Fibroblast of mammary gland (primary cell): ENCODE measurements at places on chromosomes 7 and 10.

GRCh38 chr10:97277551-97277950 lies 14.9 kb downstream of the ARHGAP19 start:
- DNase-seq, result no peak

- DNase-seq, result no peak
These were observed 75.3 kb downstream of the TMEM168 start for GRCh38 chr7:112714917-112715316.

GRCh38 chr7:146956321-146956720 lies 839.7 kb downstream of the CNTNAP2 start:
- no peak for DNase-seq

- DNase-seq, result peak; percentile 24
These were observed 175.4 kb downstream of the AUTS2 start for GRCh38 chr7:69773535-69774225.

GRCh38 chr10:122388287-122388997 lies 13.9 kb downstream of the PLEKHA1 start:
- DNase-seq, result no peak

GRCh38 chr10:121639416-121639815 lies 41.2 kb upstream of the FGFR2 start:
- DNase-seq, result no peak

DNA sequence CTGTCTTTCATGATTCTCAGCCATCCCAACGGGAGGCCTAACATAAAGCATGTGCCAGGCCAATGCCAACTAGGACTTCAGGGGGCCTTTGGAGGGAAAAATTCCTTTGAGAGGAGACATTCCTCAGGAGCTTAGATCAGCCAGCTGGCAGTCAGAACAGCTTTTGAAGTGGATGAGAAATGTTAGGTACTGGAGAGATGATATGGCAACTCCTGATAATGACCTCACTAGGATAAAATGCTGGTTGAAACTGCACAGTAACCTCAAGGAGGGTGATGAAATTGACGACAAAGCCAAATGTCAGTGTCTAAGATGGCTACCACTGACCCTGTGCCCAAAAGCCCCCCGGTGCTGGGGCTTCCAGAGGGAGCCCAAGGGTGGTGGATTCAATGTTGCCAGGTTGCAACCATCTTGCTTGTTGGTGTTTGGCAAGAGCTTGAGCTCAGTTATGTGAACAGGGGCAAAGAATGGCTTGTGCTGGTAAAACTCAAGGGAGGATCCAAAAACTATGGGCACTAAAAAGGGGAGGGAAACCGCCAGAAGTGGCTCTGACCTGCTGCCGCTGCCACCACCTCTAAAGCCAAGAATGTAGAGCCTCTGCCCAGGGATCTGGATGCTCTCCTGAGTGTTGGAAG lies 121.2 kb downstream of the UBE2H start:
- DNase-seq, result peak; percentile 89

GRCh38 chr7:29957521-29958310 lies 31.9 kb downstream of the SCRN1 start:
- no peak for DNase-seq

DNA sequence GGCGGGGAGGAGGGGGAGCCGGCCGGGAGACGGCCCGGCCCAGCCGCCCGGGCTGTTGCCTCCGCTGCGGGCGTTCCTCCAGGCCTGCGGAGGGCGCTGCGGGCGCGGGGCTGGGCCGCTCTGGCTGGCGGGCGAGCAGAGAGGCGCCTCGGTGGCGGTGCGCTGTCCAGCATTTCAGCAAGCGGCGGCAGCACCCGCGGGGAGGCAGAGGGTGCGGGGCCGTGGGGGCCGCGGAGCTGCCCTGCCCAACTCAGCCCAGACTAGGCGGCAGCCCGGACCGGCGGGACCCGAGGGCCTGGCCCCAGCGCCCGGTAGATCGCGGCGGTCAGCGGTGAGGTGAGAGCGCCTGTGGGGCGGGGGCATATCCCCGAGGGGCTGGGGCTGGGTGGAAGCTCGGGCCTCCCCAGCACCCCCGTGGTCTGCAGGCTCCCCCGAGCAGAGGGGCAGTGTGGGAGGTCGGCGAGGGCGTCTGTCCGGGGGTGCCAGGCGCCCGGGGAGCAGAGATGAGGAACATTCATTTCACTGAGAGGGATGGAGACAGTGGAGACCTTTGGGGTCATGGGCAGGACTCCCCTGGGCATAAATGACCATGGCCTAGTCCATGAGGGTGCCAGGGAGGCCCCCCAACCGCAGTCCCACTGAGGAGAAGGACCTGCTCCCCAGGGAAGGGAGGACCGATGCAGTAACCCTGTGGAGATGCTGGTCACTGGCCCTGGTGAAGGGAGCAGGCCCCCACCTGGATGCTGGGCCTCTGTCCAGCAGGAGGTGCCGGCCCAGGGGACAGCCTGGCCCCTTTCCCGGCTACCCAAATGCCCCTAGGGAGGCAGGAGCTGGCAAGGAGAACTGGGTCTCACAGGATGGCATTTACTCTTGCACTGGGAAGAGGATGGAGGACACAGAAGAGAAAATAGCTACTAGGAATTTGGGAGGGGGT lies at the start of gene SRRM3:
SRRM3 (plus strand) TSS at position 165 of the 934 bp plus-strand sequence. CDS start 33,171 bp downstream, outside the sequence.
- DNase-seq, result peak; percentile 67

DNA sequence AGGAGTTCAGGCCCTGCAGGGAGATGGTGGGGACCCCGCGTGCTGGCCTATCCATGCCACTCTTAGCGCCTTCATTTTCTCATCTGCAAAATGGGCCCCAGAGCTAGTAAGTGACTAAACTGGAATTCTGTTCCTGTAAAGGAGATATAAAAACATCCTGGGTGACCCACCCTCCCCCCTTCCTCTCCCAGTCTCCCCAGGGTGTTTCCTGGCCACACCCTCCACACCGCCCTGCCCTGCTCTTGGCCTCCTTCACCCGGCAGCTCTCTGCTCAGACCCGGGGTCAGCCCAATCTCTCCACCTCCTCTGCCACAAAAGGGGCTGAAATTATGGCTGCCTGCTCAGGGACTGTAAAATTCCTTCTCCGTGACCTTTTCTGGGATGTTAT lies 70.7 kb downstream of the C10orf105 start:
- no peak for DNase-seq

DNA sequence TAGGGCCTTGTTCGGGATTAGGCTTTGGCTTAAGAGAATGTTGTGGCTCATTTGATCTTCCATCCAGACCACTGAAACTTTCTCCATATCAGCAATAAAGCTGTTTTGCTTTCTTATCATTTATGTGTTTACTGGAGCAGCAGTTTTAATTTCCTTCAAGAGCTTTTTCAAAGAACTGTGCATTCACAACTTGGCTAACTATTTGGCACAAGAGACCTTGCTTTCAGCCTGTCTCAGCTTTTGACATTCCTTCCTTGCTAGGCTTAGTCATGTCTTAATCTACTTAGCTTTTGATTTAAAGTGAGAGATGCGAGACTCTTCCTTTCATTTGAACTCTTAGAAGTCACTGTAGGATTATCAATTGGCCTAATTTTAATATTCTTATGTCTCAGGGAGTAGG lies 19.1 kb upstream of the AKR1B1 start:
- peak; percentile 34 for DNase-seq

DNA sequence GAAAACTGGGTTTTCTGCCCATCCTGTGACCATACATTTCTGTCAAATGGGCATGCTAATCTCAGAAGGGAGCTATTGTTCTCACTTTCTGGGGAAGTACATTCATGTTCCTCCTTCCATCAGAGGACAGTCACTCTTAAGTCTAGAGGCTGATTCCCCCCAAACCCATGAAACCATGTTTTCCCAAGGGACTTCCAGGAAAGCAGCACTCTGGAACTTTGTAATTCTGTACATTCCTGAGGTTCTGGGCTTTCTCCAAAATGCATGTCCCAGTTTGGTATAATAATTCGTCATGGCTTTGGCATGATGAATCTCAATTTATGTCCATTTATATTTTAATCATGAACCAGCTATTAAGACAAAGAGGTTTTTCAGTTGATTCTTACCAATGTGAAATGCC lies 688.1 kb downstream of the LRMDA start:
- DNase-seq, result peak; percentile 94

GRCh38 chr10:72847681-72848080 lies 45.9 kb upstream of the OIT3 start:
- DNase-seq, result peak; percentile 34

GRCh38 chr10:15898046-15898445 lies 37.7 kb upstream of the MINDY3 start:
- peak; percentile 48 for DNase-seq
